ENCODE measurements at places on chromosomes 3 and 15. TPM values are rescaled to one million over a fixed set of nuclear protein-coding genes. Genes with fewer than 3 reads are reported as not detected.

DNA sequence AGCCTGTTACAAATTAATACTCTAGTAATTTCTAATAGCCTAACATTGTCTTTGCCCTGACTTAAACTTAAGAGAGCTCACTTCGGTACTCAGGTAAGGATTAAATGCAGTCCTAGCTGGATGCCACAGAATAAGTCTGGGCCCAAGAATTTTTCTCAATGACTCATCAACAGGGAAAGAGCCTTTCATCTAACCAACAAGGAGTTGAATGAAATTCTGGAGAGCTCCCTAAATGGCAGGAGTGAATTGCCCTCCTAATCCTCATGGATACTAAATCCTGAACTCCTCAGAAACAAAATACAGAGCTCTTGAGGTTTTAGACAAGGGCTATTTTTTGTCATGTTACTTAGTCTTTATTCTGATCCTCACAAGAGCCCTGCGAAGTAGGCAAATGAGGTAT, 159.5 kb downstream of the PLCH1 start:
- no peaks in the 10 kb centered on the region for H3K27me3 ChIP-seq
- no peak for DNase-seq
- H3K36me3 ChIP-seq = no peaks in the 10 kb centered on the region
- H3K27ac ChIP-seq = no peak overlapping the region
- H3K4me3 ChIP-seq = no peak overlapping the region
- H3K4me1 ChIP-seq = no peaks in the 10 kb centered on the region

- H3K27ac ChIP-seq = no peak overlapping the region
- H3K4me1 ChIP-seq = no peaks in the 10 kb centered on the region
- no peak for DNase-seq
- no peaks in the 10 kb centered on the region for H3K27me3 ChIP-seq
- no peaks in the 10 kb centered on the region for H3K36me3 ChIP-seq
- no peak overlapping the region for H3K4me3 ChIP-seq
Observed at GRCh38 chr3:77506384-77506783, 466.5 kb downstream of the ROBO2 start.

DNA sequence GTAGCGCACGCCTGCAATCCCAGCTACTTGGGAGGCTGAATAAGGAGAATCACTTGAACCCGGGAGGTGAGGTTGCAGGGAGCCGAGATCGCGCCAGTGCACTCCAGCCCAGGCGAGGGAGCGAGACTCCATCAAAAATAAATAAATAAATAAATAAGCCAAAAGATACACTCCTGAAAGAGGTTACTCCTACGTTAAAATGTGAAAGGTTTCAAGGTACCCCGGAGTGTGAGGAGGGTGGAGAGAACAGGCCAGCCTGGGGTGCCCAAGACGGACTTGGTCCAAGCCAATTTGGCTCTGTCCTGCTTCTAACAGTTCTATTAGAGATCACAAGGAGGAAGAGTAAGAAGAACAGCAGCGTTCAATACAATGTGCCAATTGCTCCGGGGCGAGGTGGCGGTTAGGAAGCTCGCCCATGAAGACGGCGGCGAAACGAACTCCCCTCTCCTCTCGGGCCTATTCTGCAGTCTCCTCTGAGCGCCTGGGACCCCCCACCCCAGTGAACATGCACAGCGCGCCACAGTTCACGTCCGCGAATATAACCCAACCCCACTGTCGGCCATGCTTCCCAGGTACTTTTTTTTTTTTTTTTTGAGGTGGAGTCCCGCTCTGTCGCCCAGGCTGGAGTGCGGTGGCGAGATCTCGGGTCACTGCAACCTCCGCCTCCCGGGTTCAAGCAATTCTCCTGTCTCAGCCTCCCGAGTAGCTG, 942 bp downstream of the ELP6 start:
- DNase-seq = no peak
- peaks cover 8% of the 10 kb centered on the region for H3K4me1 ChIP-seq
- peak overlapping the region; percentile 58 for H3K4me3 ChIP-seq
- peak overlapping the region; percentile 51 for H3K27ac ChIP-seq

- H3K27ac ChIP-seq = peak overlapping the region; percentile 83
- peak; percentile 83 for DNase-seq
- H3K27me3 ChIP-seq = no peaks in the 10 kb centered on the region
- no peak overlapping the region for H3K4me3 ChIP-seq
- peaks cover 45% of the 10 kb centered on the region for H3K4me1 ChIP-seq
Observed at GRCh38 chr15:59174835-59175831, 31.5 kb upstream of the LDHAL6B start.

The GASK1A gene
- not detected for total RNA-seq

The OXSM gene
- total RNA-seq = 12.2 TPM
